ENCODE measurements at places on chromosomes 13 and 19.

DNA sequence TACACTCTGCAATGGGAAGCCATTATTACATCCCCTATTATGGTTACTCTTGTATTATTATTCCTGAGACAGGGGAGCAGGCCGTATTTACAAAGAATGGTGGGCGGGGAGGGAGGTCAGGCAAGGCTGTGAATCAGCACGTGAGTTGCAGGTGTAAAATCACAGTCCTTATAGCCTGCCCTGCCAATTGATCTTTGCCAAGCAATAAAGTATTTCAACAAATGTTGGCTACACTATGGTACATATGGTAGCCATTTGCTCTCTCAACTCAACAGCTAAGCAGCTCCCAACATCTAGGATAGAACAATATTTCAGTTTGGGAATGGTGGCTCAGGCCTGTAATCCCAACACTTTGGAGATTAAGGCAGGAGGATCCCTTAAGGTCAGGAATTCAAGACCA is 12.1 kb downstream of the EPS15L1 start:
- no peak for DNase-seq

DNA sequence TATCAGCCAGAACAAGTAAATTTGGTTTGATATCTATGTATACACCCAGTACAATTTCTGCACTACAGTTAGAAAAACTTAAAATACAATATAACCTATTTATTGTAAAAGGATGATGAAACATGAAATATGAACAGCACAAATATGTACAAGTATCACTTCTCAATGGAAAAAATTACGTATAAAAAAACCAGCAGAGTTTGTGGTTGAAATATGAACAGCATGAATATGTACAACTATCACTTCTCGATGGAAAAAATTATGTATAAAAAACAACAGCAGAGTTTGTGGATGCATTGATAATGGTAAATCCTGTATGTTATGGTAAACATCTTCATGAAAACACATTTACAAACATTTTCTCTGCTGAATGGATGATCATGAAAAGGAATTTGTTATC is 32.4 kb upstream of the CEACAM21 start:
- no peak for DNase-seq

- no peak for DNase-seq
Measured at GRCh38 chr19:29318581-29318980, 105.6 kb upstream of the UQCRFS1 start.

GRCh38 chr19:9953802-9954542 is 17.7 kb upstream of the OLFM2 start:
- no peak for DNase-seq

- no peak for DNase-seq
Measured at GRCh38 chr13:25231517-25231916, 55.8 kb downstream of the MTMR6 start.

GRCh38 chr13:106462710-106463109 is 72.8 kb downstream of the EFNB2 start:
- no peak for DNase-seq

DNA sequence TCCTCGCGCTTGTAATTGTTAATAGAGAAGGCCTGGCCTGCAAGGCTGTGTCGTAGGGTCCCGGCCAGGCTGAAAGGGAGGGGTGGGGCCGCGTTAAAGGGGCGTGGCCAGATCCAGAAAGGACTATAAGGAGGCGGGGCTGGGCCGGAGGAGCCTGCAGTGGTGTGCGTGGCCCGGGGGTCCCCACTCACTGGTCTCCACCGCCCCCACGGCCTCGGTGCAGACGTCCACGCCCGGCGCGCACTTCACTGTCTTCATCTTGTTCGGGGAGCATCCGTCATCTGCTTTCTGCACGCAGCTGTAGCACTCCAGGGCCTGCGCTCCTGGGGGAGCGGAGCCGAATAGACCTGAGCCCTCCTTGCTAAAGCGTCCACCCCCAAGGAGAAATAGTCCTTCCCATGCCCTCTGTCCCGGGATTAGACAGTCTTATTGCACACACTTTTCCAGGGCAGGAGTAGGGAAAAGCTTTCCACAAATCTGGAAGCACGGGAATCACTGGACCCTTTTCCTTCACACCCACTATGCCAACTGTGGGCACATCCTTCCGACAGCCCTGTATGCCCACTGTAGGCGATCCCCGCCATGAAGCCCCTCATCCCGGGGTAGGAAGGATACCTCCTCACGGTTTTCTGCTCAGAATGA is 1.2 kb downstream of the LYPD3 start:
- no peak for DNase-seq

- DNase-seq: no peak
Measured at GRCh38 chr13:108924134-108924533, 294.7 kb downstream of the MYO16 start.

DNA sequence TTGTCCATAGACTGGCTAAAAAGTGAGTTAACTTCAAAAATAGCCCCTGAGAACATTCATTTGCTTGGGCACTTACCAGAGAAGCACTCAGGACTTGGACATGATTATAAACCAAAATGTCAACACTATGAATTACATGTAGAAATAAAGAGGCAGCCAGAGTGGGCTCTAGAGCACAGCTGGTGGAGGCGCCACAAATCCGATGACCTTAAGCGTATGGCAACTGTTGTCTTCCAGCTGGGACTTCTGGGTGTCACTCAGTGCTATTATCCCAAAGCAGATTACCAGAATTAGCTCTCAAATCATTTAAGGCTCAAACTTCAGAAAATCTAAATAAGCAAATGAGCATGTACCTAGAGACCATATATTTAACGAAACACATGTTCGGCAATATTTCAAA is 1255.5 kb upstream of the SLC10A2 start:
- DNase-seq: no peak

DNA sequence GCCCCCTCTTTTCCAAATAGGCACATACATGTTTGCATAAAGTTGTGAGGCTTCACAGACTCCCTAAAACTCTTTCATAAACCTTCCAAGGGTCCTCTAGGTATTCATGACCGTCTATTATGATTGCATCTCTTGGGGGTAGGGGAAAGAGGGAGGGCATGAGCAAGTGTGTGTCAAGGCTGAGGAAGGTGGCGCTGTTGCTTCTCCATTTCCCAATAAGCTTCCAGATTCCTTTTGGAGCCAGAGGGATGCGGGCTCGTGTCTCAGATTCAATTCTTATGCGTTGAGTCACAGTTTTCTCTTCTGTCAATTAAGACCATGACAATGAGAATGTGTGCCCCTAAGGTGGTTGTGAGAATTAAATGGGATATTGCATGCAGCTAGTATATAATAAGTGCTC is 51.0 kb upstream of the CYP2A7 start:
- no peak for DNase-seq

DNA sequence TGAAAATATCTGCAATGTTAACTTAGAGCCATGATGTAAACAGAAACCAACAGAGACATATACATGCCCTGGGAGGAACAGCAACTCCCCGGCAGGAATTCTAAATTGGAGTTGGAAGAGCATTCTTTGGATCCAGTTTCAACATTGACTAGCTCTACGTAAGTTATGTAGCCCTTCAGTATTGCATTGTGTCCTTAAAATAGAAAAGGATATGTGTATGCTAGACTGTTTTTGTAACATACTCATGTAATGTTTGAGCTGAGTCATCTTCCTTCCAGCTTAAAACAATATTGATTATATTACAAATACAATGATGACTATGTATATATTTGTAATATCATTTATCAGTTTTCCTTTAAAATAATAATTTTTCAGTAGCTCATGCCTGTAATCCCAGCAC is 1422.2 kb upstream of the PCDH20 start:
- no peak for DNase-seq

DNA sequence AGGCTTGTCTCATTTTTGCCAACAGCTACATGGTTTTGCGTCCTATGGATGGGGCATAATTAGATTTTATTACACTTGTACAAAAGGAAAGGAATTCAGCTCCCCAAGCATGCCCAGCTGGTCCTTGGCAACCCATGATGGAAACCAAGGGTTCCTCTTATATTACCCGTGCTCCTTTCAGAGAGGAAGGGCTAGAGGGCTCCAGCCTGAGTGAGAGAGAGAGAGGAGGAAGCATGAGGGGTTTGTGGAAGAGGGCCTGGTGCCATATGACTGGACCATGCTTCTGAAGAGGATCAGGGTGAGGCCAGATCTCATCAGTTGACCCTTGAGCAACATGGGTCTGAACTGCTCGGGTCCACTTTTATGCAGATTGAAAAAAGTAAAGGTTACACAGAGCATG is 3.5 kb upstream of the RPS9 start:
- DNase-seq: no peak

DNA sequence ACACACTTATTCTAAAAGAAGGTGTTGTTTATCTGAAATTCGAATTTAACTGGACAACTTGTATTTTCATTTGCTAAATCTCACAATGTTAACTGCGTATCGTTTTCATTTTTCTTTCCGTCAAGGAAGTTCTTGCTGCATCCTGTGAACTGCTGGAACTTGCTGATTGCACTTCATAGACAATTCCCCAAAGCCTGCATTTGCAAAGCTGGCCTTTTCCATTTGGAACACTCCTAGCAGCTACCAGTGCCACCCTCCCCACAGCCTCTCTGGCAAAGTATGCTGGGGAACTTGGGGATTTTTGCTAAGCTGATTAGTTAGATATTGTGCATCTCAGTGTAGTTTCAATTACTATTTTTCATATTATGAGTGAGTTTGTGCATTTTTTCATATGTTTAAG is 20.4 kb upstream of the ARGLU1 start:
- DNase-seq: no peak

DNA sequence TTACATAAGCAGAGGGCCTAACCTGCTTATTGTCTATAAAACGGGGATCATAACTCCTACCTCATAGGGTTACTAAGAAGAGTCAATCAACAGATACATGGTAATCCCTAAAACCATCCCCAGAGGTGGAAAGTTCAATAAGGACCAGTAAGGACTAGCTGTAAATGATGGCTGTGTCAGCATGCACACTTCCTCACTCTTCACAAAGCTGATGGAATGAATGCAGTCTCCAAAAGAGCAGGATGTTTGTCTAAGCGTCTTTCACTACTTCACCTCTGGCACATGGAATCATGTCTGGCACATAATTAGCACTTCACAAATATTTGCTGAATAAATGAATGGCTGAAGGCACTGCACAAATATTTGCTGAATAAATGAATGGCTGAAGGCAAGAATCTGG is 134.2 kb downstream of the MIPEP start:
- DNase-seq: no peak

DNA sequence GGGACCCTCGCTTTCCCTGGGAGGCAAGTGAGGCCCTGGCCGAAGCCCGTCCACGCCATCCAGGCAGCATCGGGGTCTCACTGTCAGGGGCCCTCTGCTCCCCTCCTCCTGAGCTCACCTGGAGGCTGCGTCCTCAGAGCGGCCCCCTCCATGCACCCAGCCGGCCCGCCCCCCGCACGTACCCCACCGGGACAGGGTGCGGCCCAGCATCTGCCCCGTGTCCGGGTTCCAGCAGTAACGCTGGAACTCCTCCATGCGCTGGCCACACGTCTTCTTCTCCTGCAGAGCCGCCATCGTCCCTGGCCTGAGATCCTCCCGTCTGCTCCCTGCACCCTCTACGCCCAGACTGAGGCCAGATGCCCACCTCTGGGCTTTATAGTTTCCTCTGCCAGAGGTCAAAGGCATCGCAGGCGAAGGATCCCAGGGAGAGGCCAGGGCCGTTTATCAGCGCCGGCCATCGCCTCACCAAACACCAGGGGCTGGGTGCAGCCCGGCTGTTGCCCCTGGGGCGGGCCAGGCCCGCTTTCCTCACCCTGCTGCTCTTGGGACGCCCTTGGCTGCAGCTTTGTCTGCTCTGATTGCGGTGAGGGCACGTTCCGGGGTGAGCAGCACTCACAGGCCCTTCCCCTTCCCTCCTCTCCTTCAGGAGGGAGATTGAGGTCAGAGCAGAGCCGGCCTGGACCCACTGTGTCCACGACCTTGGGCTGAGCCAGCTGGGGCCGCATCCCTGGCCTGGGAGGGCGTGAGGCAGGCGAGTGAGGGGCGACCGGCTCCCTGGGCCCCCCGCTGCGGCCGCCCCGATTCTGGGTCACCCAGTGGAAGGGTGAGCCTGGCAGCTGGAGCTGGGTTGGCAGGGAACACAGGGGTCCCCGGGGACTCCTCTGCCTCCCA is at the start of gene ATP4B:
Gene ATP4B, minus strand, starts transcription at position 348 of the 891 bp plus-strand sequence. Its CDS starts 54 bp downstream, at position 294.
- DNase-seq: no peak

- DNase-seq: no peak
Measured at GRCh38 chr13:30412346-30412745, 9.9 kb upstream of the UBE2L5 start.

DNA sequence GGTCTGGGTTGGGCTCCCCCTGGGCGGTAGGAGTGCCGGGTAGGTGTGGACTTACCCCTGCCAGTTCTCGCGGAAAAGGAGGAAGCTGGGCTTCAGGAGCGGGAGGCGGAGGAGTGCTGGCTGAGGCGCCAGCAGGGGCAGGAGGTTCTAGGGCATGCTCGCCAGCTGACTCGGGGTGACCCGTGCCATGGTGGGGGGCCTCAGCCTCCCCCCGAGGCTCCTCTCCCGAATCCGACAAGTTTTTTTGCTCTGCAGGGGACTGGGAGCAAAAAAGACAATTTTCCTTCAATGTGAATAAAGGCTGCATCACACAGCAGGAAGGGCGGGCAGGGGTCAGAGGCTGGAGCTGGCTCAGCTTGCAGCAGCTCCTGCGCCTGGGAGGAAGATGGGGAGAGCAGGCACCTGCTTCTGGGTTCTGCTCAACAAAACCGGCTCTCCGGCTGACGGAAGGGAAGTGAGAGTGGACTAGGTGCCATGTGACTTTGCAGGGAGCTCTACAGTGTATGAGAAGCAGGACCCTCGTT is 26.5 kb downstream of the RANBP3 start:
- no peak for DNase-seq

DNA sequence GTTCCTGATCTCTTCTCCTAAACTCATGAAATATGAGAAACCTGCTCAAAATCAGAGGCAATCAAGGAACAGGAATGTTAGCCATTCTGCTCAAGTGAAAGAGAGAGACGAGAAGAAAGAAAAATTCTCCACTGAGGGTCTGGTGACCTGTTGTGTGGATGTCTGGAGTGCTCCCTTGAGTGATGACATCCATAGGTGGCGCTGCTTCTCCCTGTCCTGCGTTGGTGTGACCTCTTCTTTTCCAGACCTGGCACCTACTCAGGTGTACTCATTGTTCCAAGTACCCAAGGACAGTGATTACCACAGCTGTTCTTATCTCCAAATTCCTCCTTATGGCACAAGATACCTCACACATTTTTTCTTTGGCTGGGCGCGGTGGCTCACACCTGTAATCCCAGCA is 4.0 kb downstream of the ZNF223 start:
- no peak for DNase-seq

DNA sequence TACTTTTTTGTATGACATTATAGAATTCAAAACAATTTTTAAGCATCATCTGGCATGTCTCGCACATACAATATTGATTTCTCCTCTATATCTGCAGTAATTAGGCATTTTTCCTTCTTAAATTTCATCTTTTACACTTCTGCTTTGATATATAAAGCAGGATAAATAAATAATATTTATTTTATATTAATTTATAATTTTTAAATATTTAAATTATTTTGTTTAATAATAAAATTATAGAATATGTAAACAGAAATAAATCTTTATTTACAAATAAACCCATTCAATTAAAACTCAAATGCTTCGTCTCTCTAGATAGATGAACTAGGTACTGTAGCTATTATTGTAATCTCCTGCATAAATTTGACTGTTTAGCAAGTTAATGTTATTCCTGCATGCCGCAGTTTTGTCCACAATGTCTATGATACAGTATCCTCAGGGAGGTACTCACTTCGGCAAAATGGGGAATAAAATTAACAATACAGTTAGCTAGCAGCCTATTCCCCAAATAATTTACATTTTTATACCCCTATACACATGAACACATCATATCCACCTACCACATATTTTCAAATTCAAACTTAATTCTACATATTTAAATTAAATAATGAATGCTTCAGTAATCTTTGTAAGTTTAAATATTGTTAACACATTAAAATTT is 473.6 kb upstream of the SLC10A2 start:
- DNase-seq: no peak

Data from CD4-positive, alpha-beta T cell treated with Interleukin-12 subunit alpha and Interleukin-12 subunit beta, for 1 hour (primary cell).